GM23338 (cell line): ENCODE measurements at places on chromosomes 1 and 21.
A peak's percentile ranks its signal among the peaks of the same experiment; 100 is the strongest.

DNA sequence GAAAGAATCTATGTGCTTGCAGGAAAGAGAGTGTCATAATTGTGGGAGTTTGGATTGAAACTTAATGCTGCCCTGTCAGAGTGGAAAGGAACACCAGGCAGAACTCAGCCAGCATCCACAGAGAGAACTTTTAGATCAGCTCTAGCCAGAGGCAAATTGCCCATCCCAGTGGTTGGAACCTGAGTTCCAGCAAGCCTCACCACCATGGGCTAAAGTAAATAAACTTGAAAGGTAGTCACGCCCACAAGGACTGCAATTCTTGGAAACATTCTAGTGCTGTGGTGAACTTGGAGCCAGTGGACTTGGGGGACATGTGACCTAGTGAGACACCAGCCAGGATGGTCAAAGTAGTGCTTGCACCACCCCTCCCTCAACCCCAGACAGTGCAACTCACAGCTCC is 571.6 kb downstream of the LRRIQ3 start:
- DNase-seq: no peak

DNA sequence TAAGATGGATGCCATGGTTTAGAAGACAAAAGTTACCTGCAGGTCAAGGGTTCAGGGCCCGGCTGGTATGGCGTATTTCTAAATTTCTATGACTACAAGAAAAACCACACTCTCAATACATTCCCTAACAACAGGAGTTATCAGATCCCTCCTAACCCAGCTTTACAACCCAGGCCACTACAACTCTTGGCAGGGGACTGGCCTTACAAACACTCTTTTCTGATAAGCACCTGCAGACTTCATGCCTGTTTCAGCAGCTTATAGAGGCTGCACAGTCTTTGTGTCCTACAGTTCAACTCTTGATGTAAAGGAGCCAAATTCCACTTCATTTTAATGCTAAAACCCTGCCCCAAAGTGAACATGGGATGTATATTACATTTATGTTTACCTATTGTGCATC is 461.4 kb downstream of the SIPA1L2 start:
- no peak for DNase-seq

- DNase-seq: no peak
Observed at GRCh38 chr1:198264282-198264681, 107.5 kb downstream of the NEK7 start.

DNA sequence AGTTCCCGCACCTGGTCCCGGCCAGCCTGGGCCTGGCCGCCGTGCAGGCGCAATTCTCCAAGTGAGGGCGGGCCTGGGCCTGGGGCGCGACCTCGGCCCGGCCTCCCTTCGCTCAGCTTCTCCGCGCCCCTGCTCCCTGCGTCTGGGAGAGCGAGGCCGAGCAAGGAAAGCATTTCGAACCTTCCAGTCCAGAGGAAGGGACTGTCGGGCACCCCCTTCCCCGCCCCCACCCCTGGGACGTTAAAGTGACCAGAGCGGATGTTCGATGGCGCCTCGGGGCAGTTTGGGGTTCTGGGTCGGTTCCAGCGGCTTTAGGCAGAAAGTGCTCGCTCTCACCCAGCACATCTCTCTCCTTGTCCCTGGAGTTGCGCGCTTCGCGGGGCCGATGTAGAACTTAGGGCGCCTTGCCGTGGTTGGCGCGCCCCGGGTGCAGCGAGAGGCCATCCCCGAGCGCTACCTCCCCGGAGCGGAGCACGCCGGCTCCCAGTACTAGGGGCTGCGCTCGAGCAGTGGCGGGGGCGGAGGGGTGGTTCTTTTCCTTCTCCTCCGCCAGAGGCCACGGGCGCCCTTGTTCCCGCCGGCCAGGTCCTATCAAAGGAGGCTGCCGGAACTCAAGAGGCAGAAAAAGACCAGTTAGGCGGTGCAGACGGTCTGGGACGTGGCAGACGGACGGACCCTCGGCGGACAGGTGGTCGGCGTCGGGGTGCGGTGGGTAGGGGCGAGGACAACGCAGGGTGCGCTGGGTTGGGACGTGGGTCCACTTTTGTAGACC is 1.2 kb downstream of the OLIG1 start:
- DNase-seq: peak; percentile 69

- peak; percentile 90 for DNase-seq
Observed at GRCh38 chr1:201042779-201043461, 19.4 kb upstream of the KIF21B start.

DNA sequence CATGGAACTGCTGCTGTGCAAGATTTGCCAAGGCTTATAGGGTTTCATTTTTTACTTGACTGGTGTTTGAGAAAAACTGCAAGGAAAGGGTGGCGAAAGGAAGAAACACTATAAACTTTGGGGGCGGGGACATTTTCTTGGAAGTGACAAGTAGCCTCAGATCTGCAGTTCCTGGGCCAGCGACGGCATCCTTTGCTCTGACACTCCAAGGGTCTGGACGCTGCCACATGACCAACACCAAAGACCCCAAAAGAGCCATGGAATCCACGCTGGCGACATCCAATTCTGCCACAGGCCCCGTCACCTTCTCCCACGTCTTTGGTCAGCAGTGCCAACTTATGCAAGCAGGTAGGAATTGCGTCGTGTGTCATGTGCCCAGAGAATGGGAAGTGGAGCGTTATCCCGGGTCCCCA is 193.4 kb downstream of the PRDM2 start:
- DNase-seq: peak; percentile 19

GRCh38 chr1:112322018-112322417 is 74.0 kb upstream of the CTTNBP2NL start:
- DNase-seq: no peak

GRCh38 chr1:154155251-154155650 is 378 bp upstream of the NUP210L start:
- DNase-seq: peak; percentile 23

GRCh38 chr1:58459911-58460310 is 86.6 kb downstream of the OMA1 start:
- DNase-seq: no peak

- DNase-seq: no peak
Observed at GRCh38 chr1:11450310-11450709, 28.6 kb upstream of the DISP3 start.

GRCh38 chr21:32364387-32364786 is 28.4 kb downstream of the URB1 start:
- DNase-seq: no peak

- no peak for DNase-seq
Observed at GRCh38 chr1:205319081-205320018, 2.2 kb downstream of the NUAK2 start.

DNA sequence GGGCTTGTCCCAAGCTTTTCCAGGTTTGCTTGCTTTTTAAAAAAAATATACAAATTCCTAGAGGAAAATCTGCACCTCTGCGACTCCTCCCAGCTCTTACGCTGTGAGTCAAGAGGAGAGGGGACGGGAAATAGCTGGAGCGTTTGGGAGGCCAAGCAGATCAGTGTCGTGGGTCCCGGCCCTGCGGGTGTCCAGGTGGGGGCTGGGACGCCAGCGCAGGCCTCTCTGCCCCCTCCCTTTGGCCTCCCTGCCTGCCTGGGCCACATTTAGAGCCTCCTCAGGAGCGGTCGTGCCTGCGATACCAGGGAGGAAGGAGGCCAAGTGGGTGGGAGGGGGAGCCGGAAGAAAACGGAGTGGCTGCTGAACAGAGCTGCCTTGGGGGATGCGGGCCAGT is 9.0 kb downstream of the WNT4 start:
- DNase-seq: peak; percentile 36

DNA sequence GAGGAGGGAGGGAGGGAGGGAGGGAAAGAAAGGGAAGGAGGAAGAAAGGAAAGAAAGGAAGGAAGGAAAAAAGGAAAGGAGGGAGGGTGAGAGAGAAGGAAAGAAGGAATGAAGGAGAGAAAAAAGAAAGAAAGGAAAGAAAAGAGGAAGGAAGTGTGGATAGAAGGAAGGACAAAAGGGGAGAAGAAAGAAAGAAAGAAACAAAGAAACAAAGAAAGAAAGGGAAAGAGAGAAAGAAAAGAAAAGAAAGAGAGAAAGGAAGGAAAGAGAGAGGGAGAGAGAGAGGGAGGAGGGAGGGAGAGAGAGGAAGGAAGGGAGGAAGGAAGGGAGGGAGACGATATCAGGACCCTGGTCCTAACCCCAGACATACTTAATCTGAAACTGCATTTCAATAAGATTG is 146.2 kb upstream of the ZC3H11B start:
- DNase-seq: no peak

GRCh38 chr1:179448437-179449149 is 82.8 kb downstream of the AXDND1 start:
- peak; percentile 3 for DNase-seq

DNA sequence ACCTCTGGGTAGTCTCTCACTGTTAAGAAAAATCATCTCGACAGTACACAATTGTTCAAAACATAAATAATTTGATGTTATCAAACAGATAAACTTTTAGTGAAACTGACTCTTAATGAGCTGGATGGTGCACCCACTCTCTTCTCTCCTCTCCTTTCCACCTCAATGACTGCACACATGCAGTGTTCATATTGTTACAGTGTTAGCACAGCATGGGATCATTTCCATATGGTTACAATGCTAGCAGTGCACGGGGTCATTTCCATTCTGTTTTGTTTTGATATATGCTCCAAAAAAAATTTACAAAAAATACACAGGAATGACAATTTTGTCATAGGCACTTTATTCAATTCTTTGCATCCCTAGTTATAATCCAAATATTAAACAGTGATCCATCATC is 26.4 kb upstream of the RNF187 start:
- DNase-seq: no peak
